ENCODE measurements at places on chromosomes 4 and X.

DNA sequence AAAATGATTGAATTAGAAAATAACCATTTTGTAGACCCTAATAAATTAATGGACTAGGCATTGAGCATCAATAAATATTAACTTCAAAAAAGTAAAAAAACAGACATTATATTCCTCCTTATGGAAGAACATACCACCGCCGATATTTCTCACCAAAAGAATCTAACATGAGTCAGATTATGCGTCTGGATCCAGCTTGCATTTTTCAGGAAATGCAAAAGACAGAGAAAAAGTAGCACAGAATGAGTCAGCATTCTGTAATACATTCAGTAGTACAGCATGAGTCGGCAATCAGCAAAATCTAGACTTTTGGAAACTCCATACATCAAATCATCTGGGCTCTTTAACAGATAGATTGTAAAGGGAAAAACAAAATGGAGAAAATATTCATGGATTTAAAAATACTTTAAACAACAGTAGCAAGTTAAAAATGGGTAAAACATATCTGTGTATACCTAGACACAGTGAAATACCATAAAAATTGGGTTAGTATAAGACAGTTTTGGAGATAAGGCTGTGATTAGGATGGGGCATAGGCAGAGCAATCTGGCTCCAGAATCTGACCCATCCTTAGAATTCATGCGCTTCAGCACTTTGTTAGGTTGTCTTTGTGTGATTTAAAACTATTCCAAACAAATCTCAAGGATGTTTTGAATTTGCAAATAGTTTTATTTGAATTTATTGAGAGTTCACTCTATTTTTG, 633.0 kb upstream of the FAM241A start:
- no peak for DNase-seq

DNA sequence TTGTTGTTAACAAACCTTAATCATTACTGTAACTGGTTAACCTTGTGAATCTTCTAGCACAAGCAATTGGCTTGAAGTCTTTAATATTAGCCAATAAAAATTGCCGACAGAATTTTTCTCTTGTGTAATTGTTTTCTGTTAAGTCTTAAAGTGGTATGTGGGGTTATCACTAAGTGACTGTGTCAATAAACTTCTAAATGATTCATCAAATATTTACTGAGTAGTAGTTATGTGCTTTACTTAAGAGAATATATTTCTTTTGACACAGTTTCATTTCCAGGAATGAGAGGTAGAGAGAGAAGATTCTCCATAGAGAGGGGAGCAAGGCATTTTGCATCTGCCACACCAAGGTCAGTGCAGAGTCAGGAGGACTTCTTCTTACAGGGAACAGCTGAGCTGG, 2361.6 kb upstream of the AGA start:
- no peak for DNase-seq

- peak; percentile 34 for DNase-seq
Measured at GRCh38 chr4:2296631-2297601, 35.0 kb upstream of the MXD4 start.

DNA sequence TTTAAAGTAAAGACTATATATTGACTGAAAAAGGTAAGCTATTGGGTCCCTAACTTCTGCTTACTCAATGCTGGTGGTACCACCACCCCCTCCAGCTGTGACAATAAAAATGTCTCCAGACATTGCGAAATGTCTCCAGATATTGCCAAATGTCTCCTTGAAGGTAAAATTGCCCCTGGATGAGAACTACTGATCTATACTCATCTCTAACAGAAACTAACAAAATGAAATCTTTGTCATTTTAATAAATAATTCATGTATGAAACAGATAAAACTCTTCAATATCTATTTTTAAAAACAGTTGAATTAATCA, 20.1 kb downstream of the CLTRN start:
- DNase-seq, result no peak

DNA sequence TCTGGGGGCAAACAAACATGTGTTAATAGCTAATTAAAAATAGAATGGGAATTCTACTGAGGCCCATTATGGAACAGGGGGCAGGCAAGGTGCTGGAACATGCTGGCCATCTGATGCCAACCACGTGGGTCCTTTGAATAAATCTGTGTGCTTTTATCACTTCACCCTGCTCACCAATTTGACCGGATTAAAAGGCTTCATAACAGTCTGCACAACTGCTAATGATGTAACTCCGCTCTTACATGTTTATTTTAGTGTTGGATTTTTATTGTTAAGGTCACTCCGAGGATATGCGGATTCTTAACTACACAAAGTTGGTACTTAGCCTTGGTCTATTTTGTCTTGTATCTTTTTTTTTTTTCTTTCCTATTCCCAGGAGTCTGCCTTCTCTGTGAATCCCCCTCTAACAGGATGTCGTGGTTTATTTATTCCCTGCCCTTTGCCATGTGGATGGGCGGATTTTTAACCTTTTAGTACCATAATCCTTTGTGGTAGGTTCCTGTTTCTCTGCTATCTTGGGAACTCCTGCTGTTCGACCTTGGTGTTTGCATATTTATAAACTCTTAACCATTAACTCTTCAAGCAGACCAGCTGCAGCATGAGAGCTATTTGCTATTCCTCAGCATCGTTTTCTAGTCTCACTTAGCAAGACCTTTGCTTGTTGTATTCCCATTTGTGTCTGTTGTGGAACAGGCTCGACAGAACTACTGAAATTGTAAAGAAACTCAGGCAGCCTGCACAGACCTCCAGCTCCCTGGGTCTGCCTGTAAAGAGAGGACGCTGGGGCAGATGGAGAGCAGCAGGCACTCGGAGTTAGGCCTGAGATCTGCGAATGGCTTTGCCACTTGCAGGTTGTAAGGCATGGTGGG, 38.0 kb downstream of the TRIM2 start:
- no peak for DNase-seq

DNA sequence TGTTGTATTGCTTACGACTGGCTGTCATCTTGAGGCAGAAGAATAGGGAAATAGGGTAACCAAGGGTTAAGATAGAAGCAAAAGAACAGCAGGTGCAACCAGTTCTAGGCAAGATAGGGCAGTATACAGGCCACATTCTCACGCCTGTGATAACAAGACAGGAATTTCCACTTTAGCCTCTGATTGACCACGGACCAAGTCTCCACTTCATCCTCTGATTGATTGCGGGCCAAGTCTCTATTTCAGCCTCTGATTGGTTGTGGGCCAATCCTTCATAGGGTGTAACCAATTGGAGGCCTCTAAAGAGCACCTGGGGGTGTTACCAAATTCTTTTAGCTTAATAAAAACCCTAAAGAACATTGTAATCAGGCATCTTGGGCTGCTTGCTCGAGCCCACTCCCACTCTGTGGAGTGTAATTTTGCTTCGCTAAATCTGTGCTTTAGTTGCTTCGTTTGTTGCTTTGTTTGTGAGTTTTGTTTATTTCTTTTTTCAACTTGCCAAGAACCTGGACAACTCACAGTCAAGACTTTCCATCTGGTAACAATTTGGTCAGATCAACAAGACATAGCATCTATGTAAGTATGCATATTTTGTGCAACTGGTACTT, 8.7 kb upstream of the TBC1D9 start:
- no peak for DNase-seq

DNA sequence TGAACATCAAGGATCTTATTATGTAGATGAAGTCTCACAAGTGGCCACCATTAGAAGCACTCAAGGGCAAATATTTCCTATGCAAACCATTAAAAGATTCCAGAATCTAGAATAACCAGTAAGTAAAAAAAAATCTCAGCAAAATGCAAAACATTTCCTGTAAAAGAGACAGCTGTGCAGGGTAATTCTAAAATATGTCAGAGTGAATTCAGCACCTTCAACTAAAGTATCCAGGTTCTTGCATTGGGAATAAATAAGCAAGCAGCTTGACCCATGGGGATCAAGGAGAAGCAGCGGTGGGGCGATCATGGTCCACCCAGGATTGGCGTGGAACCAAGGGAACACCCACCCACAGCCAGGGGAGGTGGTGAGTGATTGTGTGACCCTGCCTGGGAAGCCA, 2188.9 kb downstream of the PCDH7 start:
- no peak for DNase-seq

GRCh38 chr4:141309874-141310273, 89.2 kb downstream of the ZNF330 start:
- no peak for DNase-seq

DNA sequence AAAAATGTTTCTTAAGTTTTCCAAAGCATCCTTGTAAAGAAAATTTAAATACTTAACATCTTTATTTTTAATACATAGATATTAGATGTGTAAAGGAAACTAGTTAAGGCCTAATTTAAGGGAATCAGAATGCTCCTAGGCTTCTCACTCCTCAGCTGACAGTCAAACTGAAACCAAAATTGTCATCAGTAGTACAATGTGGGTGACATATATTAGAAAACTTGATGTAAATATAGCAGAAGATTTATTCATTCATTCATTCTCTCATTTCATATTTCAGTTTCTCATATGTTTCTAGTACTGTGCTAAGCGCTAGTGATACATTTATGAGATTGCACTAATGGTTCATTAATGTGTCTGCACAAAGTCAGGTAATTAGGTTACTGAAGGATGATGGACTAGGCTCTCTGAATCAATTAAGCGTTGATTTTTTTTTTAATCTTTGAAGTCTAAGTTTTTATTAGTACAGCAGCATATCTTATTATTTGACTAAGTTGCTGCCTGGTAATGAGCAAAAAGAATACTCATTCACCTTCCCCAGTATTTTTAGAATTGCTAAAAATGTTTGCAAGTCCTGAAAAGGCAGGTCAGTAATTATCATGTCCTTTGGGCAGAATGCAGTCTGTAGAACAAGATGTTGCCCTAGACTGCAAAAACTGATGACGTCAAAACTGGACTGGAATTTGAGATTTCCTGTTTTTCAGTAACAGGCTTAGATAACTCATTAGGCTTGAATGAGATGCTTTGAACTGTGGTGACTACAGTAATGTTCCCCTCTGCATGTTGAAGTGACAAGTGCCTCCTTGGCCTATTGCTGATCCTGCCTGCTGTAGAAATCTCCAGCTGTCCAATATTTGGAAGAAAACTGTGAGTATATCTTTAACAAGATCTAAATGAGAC, 128.7 kb downstream of the ARHGAP24 start:
- no peak for DNase-seq

- DNase-seq, result peak; percentile 45
Measured at GRCh38 chr4:39812500-39812899, 114.6 kb downstream of the UBE2K start.

DNA sequence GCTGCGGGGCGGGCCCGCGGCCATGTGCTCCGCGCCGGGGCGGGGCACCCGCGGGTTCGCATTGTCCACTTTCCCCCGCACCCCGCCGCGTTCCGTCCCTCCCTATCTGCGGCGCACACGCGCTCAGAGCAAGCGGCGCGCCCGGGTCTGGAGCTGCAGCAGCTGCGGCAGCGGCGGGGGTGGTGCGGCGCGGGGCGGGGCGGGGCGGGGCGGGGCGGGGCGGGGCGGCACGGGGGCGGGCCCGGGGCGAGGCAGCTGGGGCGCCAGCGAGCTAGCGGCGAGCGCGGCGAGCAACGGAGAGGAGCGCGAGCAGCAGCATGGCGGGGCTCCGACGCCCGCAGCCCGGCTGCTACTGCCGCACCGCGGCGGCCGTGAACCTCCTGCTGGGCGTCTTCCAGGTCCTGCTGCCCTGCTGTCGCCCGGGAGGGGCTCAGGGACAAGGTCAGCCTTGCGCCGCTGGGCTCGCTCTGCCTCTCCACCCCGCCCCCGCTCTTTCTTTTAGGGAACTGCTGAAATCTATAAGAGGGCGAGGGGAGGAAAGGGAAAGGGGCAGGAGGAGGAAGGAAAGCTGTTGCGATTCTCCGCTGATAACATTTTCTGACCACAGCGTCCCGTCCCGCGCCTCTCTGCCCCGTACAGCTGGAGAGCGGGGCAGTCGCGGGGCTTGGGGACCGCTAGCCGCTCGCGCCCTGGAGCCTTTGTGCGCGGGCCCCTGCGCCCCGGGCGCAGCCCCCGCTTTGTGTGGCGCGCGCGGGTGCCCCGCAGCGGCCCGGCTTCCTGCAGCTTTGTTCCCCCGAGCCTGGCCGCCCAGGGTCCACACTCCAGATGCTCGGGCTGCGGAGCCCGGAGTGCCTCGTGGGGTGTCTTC, at the start of gene TMEM131L:
Gene TMEM131L (plus strand): TSS at position 280 of the 868 bp plus-strand sequence. CDS start 38 bp downstream, at position 318.
- peak; percentile 82 for DNase-seq

- DNase-seq, result no peak
Measured at GRCh38 chrX:2561456-2561855, 60.7 kb upstream of the DHRSX start.

DNA sequence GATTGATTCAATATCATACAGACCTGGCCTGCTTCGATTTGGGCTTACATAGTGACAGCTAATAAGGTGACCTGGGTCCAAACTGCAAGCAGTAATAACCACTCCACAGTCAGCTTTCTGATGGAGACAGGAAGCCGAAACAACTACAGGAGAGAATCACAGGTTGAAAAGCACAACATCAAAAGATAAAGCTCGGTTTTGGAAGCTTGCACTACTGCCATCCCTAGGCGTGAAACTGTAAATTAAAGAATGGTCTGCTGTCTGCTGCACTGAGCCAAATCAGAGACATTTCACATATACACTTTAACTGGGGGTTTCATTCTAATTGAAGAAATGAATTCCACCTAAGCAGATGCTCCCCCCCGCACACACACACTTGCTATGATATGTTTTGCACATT, 116.3 kb downstream of the DHX15 start:
- DNase-seq, result no peak

DNA sequence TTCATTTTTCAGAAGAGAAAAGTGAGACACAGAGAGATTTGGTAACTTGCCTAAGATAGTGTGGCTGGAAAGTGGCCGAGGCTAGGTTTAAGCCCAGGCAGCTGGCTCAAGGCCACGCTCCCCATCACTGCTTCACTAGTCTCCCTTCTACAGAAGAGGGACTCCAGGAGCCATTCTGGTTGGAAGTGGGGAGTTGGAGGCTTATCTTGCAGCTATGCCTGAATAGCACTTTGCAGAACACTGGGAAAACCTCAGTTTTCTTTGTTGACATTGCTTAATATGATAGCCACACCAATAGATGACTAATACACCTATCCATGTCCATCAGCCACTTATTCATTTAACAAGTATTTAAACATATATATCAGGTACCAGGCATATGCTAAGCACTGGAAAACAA, 18.5 kb downstream of the LRRC66 start:
- no peak for DNase-seq

- DNase-seq, result no peak
Measured at GRCh38 chr4:147994076-147994475, 262.2 kb downstream of the ARHGAP10 start.

DNA sequence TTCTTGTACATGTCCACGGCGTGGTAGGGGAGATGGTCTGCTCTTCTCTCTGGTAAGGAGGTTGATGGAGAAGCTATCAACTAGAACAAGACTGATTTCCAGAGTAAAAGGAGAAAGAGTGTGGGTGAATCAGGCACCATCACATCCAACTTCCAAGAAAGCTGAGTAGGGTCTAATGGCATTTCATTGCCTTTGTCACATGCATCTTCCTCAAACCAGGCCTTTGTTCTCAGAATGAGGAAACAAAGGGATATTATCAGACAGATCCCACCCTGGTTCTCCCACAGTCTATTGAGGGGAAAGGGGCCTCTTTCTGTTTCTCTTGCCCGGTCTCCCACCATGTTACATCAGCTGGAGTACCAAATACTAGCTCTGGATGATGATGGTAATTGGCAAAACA, 160.2 kb upstream of the RBPJ start:
- no peak for DNase-seq

DNA sequence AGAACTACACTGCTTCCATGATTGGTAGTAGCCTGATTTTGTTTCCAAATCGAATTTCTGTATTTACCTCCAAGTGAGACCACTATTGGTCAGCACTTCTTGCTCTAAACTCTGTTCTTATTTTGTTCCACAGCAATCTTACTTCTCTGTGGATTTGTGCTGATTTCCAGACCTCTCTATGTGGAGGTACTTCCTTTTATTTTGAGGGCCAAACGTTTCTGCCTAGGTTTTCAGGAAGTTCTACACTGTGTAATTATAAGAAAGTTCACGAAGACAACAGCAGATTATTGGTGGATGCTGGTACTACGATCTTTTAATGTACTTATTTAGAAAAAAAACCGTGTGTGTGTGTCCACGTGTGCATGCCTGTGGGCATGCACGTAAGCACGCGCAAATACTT, 46.7 kb downstream of the DTHD1 start:
- no peak for DNase-seq
